ENCODE measurements at places on chromosomes 2 and 18.

DNA sequence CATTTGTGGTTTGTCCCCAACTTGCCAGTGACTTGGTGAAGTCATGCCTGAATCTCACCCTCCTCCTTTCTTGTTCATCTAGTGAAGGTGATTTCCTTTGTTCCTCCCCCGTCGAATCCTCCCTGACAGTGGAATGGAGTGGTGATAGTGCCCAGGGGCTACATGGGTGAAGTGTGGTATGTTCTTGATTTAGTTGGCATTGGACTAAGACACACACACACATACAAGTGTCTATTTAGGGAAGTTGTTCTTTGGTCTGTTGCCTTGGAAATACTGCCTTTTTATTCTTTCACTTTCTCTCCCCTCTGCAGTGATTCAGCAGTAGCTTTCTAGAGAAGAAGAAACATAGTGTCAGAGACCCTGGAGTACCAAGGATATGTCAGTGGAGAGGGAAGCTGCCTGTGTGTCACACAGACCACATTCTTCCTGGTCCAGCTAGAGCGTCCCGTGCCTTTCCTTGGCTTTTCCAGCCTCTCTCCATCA lies 10.9 kb downstream of the INPP4A start:
- peak; percentile 12 for DNase-seq

GRCh38 chr2:8578335-8579244 lies 103.3 kb upstream of the ID2 start:
- no peak for DNase-seq

DNA sequence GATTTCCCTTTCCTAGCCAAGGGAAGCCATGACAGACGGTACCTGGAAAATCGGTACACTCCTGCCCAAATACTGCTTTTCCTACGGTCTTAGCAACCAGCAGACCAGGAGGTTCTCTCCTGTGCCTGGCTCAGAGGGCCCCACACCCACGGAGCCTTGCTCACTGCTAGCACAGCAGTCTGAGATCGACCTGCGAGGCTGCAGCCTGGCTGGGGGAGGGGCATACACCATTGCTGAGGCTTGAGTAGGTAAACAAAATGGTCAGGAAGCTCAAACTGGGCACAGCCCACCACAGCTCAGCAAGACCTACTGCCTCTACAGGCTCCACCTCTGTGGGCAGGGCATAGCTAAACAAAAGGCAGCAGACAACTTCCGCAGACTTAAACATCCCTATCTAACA lies 6.8 kb upstream of the CD207 start:
- DNase-seq, result no peak

- DNase-seq, result no peak
These were observed 138.9 kb upstream of the HAAO start for GRCh38 chr2:42931146-42931817.

Measured in AG20443 (cell line).